Activated T-cell treated with anti-CD3 and anti-CD28 coated beads, Interleukin-2, amount 50 U/mL, for 24 hours (primary cell): ENCODE measurements at places on chromosomes 7 and 10.

DNA sequence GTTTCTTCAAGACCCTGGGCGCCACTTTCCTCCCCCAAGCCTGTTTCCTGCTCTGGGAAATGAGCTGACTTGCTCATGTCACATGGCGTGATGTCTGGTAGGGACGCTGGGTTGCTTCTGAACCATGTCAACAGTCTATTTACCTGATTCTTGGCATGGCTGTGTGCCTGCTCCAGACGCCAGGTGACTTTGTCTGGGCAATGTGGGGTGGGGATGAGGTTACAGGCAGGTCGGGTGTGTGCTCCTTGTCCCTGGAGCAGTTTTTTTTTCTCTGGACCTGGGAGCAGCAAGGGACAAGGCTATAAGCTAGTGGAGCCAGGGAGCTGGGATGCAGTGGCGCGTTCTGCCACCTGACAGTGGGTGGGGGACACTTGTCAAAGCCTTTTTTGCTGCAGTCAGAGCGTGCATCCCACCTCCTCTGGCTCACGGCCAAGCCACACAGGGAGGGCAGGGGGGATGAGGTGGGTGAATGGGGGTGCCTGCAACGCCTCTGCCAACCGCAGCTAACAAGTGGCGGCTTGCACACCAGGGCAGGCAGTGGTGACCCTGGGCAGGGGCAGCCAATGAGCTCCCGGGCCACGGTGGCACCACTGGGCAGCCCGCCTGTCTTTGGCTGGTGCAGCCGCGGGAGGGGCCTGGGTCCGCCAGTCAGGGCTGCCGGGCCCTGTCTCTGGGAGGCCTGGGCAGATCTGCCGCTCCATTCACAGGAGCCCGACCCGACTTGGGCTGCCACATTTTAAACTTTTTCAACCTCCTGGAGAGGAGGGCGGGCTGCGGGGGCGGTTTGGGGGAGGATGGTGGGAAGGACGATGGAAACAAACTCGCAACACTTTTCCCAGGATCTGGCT is 22.9 kb downstream of the DNAJB12 start:
- peak; percentile 91 for DNase-seq

DNA sequence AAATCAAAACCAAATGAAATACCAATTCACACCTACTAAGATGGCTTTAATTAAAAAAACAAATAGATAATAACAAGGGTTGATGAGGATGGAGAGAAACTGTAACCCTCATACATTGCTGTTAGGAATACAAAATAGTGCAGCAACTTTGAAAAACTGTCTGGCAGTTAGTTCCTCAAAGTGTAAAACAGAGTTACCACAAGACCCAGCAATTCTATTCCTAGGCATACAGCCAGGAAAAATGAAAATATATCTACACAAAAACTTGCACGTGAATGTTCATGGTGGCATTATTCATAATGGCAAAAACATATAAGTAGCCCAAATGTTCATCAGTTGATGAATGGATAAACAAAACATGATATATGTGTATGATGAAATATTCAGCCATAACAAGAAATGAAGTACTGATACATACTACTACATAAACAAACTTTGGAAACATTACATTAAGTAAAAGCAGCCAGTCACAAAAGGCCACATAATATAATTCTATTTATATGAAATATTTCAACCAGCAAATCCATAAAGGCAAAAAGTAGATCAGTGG is 83.5 kb downstream of the BRAF start:
- no peak for DNase-seq

DNA sequence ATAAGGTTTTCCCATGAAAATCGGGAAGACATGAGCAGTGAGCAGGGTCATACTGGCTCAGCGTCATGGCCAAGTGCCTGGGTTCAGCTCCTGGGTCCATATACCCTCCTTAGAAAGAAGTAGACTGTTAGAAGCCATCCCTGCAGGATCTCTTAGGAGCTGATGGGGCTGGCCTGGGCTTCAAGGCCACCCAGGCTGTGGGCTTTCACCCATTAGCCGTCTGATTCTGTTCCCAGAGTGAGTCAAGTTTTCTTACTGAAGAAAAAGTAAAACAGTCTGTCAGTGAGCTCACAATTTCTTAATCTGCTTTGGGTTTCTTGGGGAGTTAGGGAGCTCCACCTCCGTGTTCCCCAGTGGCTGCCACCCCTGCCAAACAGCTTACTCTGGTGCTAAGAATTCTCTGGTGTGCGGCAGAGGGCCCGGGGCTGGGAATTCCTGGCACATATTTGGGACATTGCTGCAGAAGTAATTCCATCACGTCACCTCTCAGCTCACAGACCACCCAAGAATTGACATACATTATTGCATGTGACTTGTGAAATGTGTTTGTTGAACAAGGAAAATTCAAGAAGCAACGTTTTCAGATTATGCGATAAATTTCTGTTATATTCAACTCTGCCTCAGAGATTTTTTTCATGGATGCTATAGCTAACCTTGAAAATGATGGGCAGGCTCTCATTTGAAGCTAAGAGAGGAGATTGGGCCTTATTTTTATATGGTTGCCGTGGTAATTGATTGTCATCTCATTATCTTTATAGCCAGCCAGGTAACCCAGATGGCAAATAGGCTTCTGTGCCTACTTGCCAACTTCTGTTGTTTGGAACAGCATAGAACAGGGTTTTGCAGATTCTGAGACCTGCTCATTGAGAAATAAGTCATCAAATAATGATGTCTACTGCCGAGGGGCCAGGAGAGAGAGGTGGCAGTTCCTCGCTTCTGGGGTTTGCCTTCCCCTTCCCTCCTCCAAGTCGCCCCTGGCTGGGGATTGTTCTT is 166.4 kb downstream of the CHN2 start:
- DNase-seq: no peak

GRCh38 chr7:18004372-18004771 is 23.3 kb downstream of the PRPS1L1 start:
- no peak for DNase-seq

DNA sequence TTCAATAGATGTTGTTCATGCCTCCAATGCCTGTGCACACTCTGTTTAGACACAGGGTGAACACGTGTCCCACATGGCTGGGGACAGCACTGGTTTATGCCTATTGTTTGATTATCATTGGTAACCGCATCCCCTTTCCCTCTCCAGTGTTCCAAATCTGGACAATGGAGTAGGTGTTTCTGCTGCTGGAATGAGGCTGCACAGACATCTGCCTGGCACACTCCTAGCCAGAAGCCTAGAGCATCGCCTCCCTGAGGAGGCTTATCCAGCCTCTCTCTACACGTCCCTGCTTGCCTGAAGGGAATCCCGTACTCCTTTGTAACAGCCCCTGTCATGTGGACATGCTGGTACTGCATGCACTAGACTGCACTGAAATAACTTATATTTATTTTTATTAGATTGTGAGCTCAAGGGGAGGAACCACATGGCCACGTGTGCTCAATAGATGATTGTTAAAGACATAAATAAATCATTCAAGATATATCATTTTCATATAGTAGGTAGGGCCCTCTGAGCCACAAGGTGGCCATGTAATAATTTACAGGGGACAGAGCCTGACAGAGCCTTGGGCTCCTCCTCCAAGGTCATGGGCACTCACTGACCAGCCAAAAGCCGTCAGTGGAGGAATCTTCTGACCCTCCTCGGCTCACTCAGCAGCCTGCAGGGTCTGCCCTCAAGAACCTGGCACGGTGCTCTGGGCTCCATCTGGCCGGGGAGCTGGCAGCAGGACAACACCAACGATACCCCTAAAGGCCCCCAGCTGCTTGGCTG is 310.9 kb upstream of the ZNF32 start:
- no peak for DNase-seq

GRCh38 chr10:47291682-47292081 is 8.3 kb upstream of the GDF10 start:
- DNase-seq: no peak

DNA sequence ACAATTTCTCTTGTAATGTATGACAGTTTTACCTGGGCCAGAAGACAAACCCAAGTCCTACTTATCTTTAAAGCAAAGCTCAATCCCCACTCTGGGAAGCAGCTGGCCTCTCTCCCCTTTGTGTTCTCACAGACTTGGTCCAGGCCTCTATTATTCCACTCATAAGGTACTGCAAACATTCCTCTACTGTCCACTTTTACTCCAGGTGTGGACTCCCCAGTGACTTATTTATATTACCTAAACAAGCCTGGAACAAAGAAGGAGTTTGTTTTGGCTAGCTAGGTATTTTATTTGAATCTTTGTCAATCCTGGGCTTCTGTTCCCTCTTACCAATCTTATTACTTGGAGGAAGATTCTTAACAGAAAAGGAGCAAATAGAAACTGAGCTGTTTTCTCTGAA is 163.5 kb downstream of the SKAP2 start:
- DNase-seq: no peak

GRCh38 chr7:113140956-113141355 is 22.6 kb upstream of the SMIM30 start:
- DNase-seq: no peak

- no peak for DNase-seq
Measured at GRCh38 chr10:2908851-2909630, 158.3 kb upstream of the PFKP start.

GRCh38 chr10:131126321-131127137 is 185.0 kb downstream of the TCERG1L start:
- DNase-seq: no peak

GRCh38 chr10:12875100-12875499 is 126.4 kb downstream of the CCDC3 start:
- no peak for DNase-seq

DNA sequence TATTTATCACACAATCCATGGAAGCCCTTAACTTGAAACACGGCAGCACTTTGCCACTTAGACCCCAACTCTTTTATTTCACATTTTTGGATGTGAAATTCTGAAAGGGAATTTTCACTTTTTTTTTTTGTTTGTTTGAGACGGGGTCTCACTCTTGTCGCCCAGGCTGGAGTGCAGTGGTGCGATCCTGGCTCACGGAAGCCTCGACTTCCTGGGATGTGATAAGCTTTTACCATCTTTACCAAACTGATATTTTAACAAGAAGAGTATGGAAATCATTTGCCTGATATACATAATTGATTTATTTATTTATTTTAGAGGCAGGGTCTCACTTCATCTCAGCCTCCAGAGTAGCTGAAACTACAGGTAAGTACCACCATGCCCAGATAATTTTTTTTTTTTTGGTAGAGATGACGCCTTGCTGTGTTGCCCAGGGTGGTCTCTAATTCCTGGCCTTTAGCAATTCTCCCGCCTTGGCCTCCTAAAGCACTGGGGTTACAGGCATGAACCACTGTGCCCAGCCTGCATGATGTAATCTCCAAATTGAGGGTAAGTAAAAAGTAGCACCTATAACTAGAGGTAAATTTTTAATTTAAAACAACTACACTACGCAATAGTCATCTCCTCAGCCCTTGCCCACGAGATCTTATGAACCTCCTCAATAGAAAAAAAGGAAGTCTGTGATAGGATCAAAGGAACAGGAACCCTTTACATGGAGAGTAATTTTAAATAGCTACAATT is 180.7 kb upstream of the KLF14 start:
- no peak for DNase-seq

DNA sequence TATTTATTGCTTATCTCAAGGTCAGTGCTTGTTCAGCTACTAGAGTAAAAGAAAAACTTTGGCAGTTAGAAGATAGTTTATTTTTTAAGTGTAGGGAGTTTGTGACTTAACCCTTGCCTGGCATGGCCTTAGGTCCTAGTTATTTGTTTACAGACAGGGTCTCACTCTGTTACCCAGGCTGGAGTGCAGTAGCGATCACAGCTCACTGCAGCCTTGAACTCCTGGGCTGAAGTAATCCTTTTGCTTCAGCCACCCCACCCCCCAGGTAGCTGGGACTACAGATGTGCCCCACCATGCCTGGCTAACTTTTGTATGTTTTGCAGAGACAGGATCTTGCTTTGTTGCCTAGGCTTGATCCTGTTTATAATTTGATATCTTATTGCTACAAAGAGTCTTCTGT is 4.2 kb downstream of the ANLN start:
- DNase-seq: no peak

DNA sequence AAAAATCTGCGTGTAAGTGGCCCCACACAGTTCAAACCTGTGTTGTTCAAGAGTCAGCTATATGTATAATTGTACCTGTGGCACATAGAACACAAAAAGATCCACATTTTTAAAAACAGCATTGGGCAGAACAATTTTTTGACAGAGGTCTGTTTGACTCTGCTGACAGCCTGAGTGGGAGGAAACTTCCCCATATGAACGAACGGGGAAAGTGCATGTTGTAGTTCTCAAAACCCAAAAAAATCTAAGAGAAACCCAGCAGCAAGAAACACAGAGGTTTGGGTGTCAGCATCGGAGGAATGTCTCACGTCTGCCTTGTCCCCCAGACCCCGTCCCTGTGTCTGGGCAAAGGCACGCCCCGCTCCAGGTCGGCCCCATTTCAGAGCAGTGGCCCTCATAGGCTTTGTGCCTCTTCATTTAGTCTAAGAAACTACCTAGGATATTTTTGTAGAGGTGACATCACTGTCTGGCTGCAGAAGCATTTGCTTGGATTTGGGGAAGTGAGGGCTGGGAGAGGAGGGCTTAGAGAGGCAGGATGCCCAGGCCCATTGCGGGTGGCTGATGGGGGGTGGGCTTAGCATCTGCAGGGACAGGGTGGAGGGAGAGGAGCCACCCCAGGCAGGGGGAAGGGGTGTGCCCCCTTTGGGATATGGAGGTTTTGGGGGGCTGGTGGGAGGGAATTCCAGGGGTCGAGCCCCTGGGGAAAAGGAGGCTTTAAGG is 11.0 kb downstream of the CUX1 start:
- DNase-seq: no peak

DNA sequence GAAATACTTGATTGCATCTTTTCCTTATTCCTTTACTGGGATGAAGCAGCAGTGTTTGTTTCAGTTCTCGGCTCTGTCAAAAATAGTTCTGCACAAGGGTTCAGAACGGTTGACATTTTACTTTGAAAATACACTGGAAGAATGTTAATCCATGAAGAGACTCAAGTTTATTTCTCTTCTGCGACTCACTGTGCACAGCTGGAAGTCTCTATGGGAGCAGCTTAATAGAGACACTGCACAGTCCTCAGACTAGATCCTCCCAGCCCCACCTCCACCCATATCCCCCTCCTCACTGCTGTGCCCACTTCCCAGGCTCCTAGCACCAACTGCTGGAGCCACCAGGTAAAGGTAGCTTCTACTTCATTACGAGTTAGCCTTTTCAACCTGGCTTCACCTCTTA is 517.8 kb downstream of the GRID1 start:
- DNase-seq: no peak
